Stimulated activated CD8-positive, alpha-beta memory T cell treated with anti-CD3 and anti-CD28 coated beads, Interleukin-7, amount 100 ng/mL, for 4 hours (primary cell): ENCODE measurements at places on chromosomes 2 and 18.

DNA sequence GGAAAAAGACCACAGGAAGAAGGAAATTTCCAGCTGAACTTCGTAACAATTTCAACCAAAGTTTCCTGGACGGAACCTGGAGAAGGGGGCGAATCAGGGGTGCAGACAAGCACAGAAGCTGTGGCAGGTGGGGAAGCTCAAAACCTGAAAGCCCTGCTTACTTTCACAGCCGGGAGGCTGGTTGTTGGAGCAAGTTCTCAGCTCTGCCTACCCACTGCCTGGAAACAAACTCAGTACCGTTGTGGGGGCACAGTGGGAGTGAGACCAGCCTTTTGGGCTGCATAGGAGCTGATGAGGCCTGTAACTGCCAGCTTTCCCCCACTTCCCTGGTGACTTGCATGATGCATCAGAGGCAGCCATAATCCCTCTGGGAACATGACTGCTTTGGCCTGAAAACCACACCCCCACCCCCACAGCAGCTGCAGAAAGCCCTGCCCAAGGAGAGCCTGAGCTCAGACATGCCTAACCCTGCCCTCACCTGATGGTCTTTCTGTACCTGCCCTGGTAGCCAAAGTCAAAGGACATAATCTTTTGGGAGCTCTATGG, 207.0 kb upstream of the VWC2L start:
- DNase-seq: no peak

GRCh38 chr2:229150317-229150716, 120.8 kb downstream of the PID1 start:
- DNase-seq: no peak

DNA sequence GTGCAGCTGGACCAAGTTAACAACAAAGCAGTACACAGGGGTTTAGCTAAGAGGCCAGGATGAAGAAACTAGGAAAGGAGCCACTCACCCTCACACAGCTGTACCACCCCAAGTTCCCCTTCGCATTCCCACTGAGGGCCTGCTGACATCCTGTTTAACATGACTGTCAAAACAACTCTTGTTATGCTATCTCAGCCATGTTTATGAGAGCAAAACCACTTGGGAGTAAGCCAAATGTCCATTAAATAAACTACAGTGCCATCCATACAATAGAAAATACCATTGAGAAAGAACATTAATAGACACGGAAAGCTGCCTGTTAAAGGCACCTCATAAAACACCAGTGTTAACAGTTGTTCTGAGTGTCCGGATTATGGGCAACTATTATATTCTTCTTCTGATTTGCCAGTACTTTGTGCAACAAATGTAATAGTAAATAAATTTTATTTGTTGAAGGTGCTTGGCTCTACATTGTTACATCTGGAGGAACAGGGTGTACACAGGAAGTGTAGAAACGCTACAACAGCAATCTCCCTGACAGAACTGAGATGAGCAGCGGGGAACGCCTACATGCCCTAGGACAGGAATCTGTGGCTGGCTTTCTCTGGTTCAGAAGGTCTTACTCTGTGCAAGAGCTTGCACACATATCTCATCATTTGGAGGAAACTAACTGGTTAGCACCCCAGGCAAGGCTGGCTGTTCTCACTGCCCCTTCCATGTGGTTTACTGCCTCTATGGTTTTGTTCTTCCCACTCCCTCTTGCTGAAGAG, 85.6 kb downstream of the EHD3 start:
- no peak for DNase-seq

- no peak for DNase-seq
Observed at GRCh38 chr2:10344105-10345066, 41.7 kb downstream of the HPCAL1 start.

- DNase-seq: no peak
Observed at GRCh38 chr2:72678024-72678423, 147.8 kb downstream of the EXOC6B start.

GRCh38 chr18:63775166-63775730, at the start of gene SERPINB7:
Gene SERPINB7, plus strand, starts transcription at chr18:63775418. Its CDS starts 6,955 bp downstream, at chr18:63782373.
- no peak for DNase-seq

- no peak for DNase-seq
Observed at GRCh38 chr2:10395893-10396292, 52.2 kb downstream of the ODC1 start.

DNA sequence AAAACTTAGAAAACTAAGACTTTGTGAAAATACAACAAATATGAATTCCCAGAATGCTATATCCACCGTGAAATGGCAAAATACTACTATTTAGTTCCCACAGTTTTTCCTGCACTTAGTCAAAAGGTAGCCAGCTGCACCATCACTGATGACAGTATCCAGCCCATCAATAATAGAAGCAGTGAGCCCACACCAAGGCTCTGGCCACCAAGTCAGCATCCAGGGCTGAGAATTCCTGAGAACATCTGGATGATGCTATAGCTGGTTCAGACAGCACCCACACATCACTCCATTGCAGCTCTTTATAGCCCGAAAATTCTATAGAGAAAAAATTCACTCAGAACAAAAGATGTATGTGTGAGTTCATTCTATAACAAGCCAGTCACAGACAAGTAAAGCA, 159.1 kb upstream of the SPATS2L start:
- no peak for DNase-seq

DNA sequence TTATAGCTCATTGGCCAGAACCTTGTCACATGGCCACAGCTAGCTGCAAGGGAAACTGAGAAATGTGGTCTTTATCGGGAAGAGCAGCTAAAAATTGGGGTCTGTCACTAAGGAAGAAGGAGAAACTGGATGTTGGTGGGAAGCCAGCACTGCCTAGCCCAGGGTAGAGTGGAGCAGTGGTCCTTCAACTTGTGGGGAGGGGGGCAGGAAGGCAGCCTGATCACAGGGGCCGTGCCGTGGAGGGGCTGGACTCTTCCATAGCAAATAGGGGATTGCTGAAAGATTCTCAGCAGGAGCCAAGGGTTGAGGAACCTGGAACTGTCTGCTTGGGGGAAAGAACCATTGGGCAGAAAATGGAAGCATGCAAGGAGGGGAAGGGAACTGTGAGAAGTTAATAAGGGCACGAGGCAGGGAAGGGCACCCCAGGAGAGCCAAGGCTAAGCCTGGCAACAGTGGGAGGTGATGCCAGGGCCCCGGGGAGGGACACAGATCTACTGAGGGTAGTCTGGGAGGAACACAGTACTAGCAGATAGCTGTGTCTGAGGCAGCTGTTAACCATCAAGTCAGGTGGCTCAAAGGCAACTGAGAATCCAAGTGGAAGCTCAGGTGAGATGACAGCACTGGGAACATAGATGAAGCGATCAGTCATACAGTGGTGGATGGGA, 5.9 kb upstream of the NEURL3 start:
- no peak for DNase-seq

DNA sequence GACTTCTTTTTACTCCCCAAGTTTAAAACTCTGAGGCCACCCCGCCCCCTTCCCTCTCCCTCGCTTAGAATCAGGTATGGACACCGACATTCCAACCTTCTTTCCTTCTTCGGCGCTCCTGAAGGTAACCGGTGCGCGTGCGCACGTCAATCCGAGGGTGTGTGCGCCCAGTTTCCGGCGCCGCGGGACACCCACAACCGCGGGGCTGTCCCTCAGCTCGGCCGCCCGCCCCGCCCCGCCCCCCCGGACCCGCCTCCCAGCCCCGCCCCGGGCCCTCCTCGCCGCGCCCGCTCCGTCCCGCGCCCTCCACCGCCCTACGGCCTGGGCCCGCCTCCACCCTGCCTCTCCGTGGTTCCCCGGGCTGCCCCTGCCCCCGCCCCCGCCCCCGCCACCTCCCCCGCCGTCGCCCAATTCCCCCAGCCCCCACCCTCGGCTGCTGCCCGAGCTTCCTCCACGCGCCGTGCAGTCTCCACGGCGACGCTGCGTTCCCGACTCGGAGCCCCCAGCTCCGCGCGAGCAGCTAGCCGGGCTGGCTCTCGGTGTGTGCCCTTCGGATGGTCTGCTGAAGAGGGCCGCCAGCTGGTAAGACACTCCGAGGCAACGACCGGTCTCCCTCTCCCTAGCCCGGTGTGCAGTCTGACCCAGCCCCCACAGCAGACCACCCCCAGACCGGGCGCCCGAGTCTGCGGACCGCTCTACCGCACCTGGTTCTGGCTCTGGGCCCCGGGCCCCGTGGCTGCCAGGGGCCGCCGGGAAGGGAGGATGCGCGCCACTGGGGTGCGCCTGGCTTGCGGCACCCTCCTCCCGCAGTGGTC, 635 bp downstream of the ERICH2 start:
- DNase-seq: peak; percentile 26

DNA sequence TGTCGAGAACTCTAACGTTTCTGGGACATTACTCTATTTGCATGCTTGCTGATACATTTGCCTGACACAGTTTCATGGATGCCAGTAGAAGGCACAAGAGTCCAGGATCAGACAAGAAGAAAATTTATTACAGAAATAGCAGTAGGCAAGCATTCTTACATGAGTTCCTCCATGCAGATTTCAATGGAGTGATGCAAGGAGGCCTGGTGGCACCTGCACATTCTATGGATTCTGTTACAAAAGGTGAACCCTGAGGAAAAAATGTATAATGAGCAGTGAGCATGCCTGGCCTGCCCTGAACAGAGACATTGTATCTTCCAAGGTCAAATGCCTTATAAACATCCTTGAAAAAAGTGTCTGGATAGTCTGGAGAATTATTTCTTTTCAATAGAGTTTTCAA, 142.9 kb downstream of the DSEL start:
- no peak for DNase-seq

DNA sequence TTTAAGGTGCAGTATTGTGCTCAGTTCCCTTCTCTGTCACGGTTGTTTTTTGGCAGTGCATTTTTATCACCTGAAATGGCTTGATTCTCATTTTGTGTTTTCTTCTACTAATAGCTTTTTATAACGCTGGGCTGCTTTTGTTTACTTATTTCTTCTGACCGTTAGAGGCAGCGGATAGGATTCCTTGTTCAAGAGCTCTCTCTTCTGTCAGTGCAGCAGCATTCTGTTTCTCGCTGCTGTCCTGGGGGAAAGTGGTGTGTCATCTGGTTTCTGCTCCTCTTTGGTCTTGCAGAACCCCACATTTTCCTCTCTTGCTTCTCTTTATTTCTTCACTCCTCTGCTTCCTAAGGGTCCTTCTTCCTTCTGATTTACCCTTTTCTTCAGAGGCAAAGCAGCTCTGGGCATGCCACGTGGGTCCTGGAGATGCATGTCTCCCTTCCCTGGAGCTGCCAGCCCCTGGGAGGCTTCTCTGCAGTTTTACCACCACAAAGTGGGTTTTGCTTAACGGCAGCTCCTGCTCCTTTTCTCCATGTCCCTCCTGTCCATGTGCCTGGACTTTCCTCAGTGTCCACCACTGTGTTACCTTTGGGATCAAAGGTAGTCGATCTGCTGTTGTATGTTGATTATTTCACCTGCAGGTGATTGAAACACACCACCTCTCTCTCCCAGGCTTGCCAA, 47.3 kb upstream of the SNTG2 start:
- no peak for DNase-seq

- DNase-seq: no peak
Observed at GRCh38 chr18:78595453-78595852, 384.2 kb upstream of the SALL3 start.
